Brain (organoid and tissue), 16 donors: ENCODE measurements at places on chromosomes 11 and 22.

GRCh38 chr22:22076932-22077703, 94.5 kb upstream of the TOP3B start:
- no peak for DNase-seq

- peak; percentile 10 for DNase-seq
Observed at GRCh38 chr22:22446517-22446916, 62.0 kb downstream of the ZNF280B start.

DNA sequence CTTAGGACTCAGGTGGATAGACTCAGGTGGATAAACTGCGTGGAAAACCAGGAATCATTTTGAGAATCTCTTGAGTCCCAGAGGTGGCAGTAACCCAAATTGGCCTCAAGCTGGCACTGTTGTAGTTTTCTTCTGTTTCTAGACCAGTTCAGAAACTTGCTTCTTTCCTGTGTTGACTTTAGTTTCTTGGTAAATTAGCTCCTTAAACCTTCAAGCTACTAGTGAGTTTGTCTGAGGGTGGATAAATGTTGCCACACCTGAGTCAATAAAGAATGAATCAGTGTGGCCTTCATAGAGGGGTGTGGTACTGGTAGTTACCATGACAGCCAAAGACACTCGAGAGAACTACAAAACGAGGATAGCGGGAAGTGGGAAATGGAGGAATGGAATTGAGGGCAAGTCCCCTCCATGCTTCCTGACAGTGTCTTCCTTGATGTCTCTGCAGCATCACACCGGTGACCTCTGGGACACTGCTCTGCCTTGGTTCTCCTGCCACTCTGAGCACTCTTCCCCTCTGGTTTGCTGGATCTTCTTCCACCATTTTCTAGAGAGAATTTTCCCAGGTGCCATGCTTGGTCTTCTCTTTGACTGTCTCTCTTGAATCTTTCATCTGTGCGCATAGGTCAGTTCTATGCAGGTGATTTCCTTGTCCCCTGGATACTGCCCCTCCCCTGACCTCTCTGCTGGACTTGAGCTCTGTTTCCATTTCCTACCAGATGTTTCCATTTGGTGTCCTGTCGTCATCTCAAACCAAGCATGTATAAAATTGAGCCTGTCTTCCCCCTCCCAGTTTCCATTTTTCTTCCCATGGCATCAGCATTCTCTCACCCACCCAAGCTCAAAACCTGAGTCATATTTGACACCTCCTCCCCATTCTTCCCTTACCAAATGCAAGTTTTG, 7.2 kb downstream of the POLD4 start:
- no peak for DNase-seq

- DNase-seq, result peak; percentile 51
Observed at GRCh38 chr22:39699631-39700360, 129.2 kb downstream of the CACNA1I start.

- no peak for DNase-seq
Observed at GRCh38 chr11:120352405-120352804, 16.2 kb downstream of the ARHGEF12 start.

GRCh38 chr22:46293577-46294260, 3.0 kb upstream of the GTSE1 start:
- peak; percentile 65 for DNase-seq

GRCh38 chr11:102479733-102480132, 27.2 kb upstream of the TMEM123 start:
- DNase-seq, result no peak

DNA sequence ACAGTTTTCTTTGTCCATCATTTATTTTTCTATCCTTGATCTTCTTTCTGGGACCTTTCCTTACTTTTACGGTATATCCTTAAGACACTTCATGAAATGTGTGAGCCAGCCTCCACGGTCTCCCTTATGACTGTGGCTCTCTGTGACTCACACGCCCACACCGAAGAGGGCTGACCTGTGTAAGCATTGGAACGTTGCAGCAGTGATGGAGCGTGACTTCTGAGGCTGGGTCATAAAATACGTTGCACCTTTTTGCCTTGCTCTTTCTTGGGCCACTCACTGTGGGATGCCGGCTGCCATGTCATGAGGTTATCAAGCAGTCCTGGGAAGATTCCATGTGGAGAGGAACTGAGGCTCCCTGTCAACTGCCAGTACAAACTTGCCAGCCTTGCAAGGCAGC, 96.3 kb upstream of the RAB1B start:
- no peak for DNase-seq

DNA sequence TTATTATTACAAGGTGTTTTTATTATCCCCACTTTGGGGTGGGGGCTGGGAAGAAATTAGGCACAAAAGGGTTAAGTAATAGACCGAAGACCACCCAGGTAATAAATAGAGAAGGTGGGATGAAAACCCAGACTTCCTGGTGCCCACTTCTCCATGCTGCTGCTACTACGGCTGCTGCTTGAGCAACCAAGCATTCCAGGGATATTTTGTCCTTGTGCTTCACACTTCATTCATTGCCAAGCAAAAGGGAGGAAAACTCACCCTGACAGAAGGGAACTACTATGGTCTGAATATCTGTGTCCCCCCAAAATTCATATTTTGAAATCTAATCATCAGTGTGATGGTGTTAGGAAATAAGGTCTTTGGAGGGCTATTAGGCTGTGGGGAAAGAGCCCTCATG, 470.9 kb upstream of the API5 start:
- DNase-seq, result no peak

DNA sequence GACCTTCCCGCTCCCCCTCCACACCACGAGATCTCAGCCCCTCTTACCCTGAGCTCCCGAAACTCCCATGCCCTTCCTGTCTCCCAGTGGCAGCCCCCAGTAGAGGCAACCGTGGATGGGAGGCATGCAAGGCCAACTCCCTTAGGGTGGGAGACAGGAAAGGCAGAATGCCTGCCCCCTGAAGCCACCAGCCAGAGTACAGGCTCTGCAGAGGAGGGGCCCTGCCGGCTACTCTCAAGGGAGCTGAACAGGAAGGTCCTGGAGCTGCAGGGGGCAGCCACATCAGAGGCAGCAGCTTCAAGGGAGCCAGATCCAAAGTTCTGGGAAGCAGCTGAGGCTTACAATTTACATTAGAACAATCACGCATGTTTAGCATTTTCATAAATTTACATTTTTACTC, 38.3 kb downstream of the PDE2A start:
- no peak for DNase-seq

DNA sequence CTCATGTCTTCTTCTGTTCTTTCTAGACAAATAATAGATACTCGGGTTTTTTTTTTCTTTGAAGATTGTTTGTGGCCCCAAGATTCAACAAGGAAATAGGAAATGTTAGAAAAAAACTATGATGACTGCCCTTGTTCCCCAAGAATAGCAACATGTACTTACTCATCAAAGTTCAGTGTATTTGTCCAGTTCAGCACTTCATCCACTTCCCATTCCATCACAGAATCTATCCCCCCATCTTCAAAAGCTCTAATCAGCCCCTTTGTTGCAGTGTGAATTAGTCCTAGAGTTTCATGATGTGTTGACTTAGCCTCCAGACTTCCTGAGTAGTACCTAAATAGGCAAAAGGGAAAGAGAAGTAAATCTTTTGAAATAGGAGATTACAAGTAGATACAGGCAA, 74.3 kb downstream of the C11orf65 start:
- no peak for DNase-seq

- no peak for DNase-seq
Observed at GRCh38 chr22:23380911-23381310, 199.2 kb downstream of the IGLL1 start.

DNA sequence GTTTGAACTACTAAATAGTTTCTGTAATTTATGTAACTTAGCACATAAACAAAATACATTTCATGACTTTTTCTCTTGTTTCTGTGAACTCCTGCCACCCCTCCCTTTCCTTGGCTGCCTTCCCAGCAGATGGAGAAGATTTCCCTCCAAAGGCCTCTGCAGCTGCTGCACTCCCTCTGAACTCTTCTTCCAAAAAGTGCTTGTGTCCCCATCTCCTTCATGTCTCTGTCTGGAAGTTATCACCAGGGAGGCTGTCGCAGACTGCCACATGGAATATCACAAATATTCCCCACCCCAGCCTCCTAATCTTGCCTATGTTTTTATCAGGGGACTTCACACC, 1068.3 kb downstream of the OPCML start:
- DNase-seq, result peak; percentile 58

DNA sequence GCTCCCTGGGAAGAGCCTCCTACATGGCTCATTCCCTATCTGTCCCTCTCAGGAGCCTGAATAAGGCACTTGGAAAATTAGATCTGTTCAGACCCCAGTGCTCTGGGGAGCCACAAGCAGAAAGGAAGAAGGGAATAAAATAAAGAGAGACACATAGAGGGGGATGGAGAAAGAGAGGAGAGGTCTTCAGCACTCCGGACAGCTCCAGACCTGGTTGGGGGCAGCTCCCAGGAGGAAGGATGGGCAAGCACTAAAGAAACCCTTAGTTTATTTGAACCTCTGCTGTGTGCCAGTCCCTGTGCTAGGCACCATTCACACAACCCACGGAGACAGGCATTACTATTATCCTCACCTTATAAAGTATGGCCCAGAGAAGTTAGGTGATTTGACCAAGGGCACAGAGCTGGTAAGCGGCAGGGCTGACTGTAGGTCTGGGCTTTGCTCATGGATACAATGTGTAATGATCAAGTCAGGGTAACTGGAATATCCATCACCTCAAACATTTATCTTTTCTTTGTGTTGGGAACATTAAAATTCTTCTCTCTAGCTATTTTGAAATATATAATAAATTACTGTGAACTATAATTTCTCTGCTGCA, 53.7 kb upstream of the LRRC32 start:
- DNase-seq, result no peak

DNA sequence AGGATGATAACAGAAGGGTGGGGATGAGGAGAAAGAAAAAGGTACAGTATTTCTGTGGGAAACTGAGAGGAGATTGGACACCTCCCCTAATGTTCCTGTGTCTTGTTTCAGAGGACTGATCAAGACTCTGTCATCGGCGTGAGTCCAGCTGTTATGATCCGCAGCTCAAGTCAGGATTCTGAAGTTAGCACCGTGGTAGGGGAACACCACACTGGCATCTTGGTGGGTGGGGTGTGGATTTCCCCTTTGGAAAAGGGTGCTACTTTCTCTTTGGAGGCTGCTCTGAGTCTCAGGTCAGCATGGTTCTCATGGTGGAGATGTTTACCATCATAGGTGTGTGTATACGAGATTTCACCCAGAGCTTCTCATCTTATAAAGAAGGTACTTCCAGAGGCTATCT, 25.5 kb downstream of the MADD start:
- DNase-seq, result no peak

GRCh38 chr22:28029956-28030355, 110.9 kb upstream of the PITPNB start:
- DNase-seq, result no peak

DNA sequence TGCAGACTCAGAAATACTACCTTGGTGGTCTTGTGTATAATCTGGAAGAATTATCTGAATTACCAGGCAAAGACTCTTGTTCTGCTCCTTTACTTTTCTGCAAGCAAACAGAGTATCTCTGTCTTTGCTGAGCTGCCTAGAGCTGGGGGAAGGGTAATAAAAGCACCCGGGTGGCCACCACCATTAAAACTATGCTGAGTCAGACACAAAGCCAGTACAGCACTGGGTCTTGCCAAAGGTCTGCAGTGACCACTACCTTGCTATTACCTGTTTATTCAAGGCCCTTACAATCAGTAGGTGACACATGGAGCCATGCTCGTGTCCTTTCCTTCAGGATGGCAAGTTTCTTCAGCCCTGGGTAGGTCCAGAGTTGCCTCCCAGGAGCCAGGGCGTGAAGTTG, 420.6 kb upstream of the CNTN5 start:
- DNase-seq, result no peak

DNA sequence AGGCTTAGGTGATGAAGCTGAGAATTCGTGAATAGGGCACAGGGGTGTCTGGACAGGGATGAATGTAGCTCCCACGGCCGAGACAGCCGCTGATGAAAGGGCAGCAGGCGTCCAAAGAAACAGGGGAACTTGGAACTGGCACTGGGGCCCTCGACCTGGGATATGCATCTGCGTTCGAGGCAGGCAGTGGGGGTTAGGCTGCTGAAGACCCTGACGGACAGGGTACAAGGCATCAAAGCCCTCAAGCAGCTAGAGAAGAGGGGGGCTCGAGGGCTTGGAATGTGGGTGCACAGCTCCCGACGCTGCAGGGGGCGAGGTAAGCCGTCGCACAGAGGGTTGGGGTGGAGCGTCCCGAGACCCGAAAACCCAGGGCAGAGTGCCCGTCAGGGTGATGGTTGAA, 6.9 kb upstream of the SYT8 start:
- DNase-seq, result no peak

GRCh38 chr11:74680703-74681531, 50.3 kb downstream of the CHRDL2 start:
- DNase-seq, result no peak

DNA sequence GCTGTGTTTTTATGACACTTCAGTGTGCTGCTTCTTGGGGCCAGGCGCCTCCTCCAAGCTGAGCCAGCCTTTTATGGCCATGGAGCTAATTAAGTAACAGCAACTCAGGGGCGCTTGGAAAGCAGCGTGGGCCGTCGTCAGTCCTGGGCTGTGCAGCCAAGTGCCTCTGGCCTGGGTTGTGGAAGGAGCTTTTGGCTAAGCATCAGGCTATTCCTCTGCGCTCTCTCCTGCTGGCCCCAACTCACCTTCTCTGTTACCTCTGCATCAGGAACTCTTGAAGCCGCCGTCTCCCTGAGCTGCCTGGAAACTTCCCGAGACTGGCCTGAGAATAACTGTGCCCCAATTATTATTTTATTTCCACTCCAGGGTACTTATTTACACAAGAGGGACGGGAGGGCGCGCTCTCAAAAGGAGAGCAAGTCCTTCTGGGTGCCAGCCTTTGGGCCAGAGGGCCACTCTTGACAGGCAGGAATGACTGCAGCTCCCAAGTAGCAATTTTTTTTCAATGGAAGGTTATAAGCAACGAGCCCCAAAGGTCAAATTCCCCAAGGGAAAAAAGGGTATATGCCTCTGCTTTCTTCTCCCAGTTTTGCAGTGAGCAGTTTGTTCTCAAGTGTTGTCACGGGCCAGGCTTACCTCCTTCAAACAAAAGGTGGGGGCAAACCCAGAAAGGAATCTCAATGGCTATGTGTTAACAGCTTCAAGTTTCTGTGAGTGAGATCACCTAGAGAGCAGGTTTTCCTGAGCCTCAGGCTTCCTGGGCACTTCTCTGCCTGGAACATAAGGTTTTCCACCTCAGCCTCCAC, 38.5 kb upstream of the NAV2 start:
- DNase-seq, result peak; percentile 85

GRCh38 chr11:62804310-62805075, 747 bp downstream of the NXF1 start:
- DNase-seq, result no peak

DNA sequence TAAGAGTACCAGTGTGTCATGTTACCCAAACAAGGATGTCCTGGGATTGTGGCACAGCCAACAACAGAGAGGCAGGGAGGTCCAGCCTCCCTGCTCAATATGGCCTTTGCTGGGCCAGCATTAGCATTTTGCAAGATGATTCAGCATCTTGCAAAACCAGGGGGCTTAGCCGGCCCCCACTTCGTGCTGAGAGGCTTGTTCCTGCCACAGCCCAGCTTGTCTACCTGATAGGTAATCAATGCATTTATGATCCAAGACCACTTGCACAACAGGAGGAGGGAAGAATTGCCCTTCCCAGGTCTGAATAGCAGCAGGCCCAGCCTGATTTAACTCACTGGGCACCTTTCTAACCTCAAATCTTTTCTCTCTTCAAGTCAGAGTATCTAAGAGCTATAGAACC, 189.0 kb upstream of the SYT13 start:
- DNase-seq, result no peak
